ENCODE measurements at places on chromosomes 11 and 22. TPM values are rescaled to one million over a fixed set of nuclear protein-coding genes. Genes with fewer than 3 reads are reported as not detected.

DNA sequence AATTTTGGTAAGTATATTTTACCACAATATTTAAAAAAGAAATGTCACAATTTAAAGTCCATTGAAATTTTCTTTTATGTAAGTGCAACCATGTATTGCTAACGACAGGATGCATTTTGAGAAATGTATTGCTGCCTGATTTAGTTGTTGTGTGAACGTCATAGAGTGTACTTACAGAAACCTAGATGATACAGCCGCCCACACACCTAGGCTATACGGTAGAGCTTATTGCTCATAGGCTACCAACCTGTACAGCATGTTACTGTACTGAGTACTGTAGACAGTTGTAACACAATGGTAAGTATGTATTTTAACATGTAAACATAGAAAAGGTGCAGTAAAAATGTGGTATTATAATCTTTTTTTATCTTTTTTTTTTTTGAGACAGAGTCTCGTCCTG is 48.1 kb downstream of the CBL start:
- DNase-seq: no peak

VPREB1 gene
- total RNA-seq: not detected

FIBIN gene
- total RNA-seq: 5.7 TPM

MS4A6A gene
- 13.4 TPM for total RNA-seq

GRCh38 chr22:19016081-19016766 is 80.1 kb upstream of the PRODH start:
- no peak for DNase-seq
